Neural cell (in vitro differentiated cells): ENCODE measurements at places on chromosomes 1 and 21. TPM values are rescaled to one million over a fixed set of nuclear protein-coding genes. Genes with fewer than 3 reads are reported as not detected.

FNDC10 gene
- polyA plus RNA-seq, result 4.5 and 6.2 TPM in 2 replicates

ACTA1 gene
- polyA plus RNA-seq, result 1.0 TPM in 1 of 2 replicates, not detected in the other

SLAMF6 gene
- polyA plus RNA-seq, result not detected in 2 replicates

TEKT2 gene
- polyA plus RNA-seq, result 32.1 and 34.7 TPM in 2 replicates

PPM1J gene
- polyA plus RNA-seq, result 0.16 and 1.7 TPM in 2 replicates

RAB25 gene
- 1.3 TPM in 1 of 2 replicates, not detected in the other for polyA plus RNA-seq

KCNK2 gene
- 4.9 and 6.8 TPM in 2 replicates for polyA plus RNA-seq

PRKAA2 gene
- polyA plus RNA-seq, result 18.5 and 20.0 TPM in 2 replicates
